ENCODE measurements at places on chromosomes 13 and 19.

DNA sequence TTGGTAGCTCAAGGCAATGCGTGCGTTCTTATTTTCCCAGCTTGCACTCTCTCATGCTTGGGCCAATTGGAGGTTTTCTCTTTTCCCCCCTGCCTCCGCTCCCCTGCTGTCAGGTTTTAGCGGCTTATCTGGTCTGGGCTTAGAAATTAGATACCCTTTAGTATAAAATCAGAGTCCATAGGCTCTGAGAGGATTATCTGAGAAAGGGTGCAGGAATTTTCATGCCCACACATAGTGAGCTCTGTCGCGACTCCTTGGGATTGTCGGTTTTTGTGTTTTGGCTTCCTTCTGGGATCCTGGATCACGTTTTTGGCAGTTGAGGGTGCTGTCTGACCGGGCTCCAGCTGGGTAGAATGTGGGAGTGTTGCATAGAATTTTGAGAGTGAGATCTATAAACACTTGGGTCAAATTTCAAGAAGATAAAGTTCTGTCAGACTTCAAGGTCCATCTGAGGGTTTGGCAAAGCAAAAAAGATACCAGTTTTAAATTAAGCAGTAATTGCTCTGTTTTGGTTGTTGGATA lies 12.4 kb downstream of the CHAF1A start:
- DNase-seq: no peak

DNA sequence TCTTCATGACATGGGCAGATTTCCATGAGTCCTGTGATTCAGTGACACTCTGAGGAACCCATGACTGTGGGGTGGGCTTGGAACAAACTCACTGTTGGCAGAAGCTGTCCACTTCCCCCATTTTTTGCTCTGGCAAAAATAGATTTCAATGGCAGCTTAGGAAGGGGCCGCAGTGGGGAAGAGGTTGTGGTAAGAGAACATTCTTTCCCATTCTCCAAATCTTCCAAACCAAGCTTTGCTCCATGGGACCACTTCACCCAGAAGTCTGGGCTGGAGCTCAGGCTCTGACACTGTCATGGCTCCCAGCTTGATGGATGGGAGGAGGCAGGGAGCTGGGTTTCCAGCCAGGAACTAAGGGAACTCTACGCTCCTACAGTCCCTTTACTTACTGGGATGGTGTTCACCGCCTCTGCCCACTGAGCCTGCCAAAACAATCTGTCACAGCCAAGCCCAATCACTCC lies 24.9 kb upstream of the MEDAG start:
- no peak for DNase-seq

GRCh38 chr13:98182589-98182988 lies 5.5 kb upstream of the RNF113B start:
- no peak for DNase-seq

GRCh38 chr19:46881092-46881491 lies 20.3 kb downstream of the ARHGAP35 start:
- no peak for DNase-seq

DNA sequence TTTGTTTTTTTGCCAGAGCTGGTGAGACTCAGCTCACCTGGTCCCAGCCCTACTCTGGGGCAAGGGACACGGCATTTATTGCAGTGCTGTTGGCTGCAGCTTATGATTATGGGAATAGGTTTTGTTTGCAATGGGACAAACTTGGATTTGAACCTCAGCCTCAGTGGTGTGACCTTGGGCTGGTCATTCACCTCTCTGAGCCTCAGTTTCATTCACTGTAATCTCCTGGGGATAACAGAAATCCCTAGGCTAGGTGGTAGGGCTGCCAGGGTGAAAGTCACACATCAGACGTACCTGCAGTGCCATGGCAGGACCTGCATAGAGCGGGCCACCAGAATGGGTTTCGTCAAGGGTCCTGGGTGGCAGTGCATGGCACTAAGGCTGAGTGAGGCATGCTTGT lies 73.7 kb upstream of the MEDAG start:
- no peak for DNase-seq

GRCh38 chr19:29876414-29876813 lies 64.6 kb downstream of the CCNE1 start:
- no peak for DNase-seq

- no peak for DNase-seq
These were observed 21.5 kb downstream of the CYP4F22 start for GRCh38 chr19:15529774-15530372.

- peak; percentile 3 for DNase-seq
These were observed 63.4 kb upstream of the MCF2L start for GRCh38 chr13:112905619-112905989.

DNA sequence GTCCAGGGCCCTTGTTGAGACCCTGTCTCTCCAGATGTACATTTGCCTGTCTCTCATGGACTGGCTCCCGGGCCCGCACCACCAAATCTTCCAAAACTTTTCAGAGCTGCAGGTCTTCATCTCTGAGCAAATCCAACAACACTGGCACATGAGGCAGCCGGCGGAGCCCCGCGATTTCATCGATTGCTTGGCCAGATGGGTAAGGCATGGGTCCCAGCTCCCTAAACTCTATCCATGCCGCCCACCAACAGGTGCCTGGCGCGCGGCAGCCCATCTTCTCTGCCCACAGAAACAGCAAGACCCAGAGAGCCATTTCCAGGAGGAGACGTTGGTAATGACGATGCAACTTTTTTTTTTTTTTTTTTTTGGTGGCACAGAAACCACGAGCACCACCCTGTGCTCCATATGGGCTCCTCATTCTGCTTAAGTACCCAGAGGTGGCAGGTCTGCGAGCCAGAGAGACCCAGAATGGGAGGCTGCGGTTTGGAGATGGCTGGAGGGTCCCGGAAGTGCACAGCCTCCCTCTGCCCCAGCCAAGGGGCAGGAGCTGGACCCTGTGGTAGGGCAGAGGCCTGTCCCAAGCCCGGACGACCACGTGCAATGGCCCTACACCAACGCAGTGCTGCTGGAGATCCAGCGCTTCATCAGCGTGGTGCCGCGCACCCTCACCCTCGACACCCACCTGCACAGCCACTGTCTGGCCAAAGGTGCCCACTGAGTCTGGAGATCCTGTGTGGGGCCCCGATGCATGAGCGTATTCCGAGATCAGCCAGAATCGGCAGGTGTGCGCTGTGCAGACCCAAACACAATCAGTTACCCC lies 22.6 kb downstream of the CYP2F1 start:
- no peak for DNase-seq

DNA sequence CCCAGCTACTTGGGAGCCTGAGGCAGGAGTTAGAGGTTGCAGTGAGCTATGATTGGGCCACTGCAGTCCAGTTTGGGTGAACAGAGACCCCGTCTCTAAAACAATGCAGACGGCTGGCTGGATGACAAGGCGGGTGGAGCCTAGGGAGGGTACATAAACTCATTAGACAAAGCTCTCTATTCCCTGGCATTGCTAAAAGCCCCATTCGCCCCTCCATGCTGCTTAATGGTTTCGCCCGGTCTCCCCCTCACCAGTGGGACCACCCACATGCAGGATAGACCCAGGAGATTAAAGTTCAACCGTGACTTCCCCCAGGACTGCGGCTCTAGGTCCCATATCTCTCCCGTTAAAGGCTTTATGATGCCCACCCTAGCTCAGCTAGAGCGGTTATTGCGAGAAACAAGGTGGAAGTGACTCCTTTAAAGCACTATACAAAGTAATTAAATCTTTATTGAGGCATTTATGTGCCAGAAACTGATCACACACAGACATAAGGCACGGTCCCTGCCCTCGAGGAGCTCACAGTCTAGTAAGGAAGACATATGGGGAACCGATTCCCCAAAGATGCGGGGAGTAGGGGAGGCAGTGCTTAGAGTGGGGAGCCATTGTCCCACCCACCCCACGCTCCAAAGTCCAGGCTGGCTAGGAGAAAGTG lies 4.9 kb downstream of the LYPD3 start:
- no peak for DNase-seq

DNA sequence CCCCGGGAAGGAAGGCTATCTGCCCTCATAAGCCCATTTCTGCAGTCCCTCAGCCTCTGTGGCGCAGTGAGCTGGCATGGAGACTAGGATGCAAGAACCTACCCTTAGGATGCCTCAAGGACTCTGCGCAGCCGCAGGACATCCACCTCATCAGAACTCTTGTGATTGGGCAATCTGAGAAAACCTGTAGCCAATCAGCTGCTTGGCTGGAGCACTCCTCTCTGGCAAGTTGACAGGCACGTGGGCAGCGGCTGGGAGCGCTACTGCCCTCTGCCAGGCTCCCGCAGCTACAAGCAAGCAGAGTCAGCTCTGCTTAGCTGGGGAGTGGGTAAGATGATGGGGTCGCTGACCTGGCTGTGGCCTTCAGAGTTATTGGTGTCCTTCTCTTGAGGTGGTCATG lies 1.5 kb upstream of the ECSIT start:
- DNase-seq: peak; percentile 64

DNA sequence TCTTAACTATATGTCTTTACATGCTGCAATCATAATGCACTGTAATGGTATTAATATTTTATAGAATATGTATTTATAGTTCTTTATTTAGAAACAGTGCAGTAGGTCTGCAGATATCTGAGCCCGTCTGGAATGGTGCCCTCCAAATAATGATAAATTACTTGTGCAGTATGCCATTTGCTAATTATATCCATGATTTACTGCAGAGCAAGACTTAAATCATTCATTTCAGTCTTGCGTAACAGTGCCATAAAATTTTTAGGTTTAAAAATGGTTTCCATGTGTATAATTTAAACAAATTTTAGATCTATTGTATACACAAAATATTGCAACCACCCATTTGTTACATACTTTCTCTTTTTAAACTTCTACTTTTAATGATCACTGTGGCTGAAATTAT lies 175.1 kb downstream of the ZNF536 start:
- no peak for DNase-seq

GRCh38 chr19:38370299-38370698 lies 4.1 kb upstream of the PSMD8 start:
- DNase-seq: no peak

- DNase-seq: no peak
These were observed 17.3 kb downstream of the DIAPH3 start for GRCh38 chr13:60146471-60146870.

- no peak for DNase-seq
These were observed 5.9 kb downstream of the CACNG7 start for GRCh38 chr19:53915000-53915399.

DNA sequence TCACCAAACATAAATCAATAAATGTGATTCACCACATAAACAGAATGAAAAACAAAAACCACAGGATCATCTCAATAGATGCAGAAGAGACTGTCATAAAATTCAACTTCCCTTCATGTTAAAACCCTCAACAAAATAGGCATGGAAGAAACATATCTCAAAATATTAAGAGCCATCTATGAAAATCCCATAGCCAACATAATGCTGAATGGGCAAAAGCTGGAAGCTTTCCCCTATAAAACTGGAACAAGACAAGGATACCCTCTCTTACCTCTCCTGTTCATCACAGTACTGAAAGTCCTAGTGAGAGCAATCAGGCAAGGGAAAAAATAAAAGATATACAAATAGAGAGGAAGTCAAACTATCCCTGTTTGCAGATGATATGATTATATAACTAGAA lies 806.1 kb upstream of the MIR17HG start:
- no peak for DNase-seq

DNA sequence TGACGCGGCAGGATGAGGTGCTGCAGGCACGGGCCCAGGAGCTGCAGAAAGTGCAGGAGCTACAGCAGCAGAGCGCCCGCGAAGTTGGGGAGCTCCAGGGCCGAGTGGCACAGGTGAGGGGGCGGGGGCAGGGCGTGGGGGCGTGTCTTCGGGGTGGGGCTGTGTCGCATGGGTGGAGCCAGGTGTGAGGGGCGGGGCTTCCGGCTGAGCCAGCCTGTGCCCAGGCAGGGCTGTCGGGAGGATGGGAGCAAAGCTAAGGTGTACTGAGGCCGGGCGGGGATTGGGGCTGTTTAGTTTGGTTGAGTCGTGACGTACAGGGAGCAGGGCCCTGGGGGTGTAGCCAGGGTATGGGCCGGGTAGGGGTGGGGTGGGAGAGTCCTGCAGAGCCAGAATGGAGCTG lies 62.3 kb downstream of the KCNC3 start:
- DNase-seq: peak; percentile 52

DNA sequence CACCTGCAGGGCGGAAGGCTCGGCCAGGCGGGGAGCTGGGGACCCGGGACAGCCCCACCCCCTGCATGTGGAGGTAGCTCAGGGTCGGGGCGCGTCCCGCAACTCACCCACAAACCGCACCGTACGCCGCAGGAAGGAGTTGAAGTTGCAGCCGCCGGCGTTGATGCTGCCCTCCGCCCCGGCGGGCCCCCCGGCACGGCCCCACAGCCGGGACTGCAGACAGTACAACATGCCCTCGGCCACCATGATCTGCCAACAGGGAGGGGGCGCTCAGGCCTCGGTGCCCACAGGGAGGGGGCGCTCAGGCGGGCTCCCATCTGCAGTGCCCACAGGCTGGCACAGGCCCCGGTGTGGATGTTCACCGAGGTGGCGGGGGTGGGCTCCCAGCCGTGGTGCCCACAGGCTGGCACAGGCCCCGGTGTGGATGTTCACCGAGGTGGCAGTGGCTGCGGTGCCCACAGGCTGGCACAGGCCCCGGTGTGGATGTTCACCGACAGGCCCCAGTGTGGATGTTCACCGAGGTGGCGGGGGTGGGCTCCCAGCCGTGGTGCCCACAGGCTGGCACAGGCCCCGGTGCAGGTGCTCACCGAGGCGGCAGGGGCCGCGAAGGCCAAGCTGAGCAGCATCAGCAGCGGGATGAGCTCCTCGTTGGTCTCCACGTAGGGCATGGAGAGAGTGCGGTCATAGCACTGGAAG lies 6.5 kb downstream of the PLPPR3 start:
- DNase-seq: no peak

DNA sequence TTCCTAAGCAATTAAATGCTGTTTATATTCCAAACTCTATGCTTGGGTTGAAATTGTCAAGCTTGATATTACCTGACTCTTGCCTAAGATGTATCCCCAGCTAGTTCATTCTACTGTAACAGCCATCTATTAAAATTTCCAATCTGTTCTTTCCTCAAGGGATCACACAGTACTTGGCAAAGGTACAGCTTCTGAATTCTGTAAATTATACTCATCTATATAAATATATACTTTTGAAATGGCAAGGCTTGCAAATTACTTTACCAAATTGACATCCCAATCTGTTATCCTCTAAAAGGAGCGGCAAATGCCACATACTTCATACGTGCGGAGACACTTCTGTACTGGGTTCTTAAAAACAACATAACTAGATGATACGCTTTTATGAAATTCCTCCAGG lies 330.2 kb downstream of the DNAJC15 start:
- no peak for DNase-seq

DNA sequence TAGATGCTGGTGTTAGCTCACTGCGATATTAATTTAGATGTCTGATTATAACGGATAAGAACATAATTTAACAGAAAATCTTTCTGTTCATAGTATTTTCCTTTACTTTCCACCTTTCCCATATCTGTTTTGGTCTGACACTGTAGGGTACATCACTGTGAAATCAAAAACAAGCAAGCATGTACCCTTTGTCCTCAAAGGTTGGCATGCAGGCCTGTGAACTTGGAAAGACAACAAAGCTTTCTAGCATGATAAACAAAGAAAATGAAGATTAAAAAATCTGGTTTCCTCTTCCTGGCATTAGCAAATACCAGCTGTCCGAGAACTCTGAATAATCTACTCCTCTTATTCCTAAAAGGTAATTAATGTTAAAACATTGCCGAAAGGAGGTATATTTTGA lies 31.6 kb downstream of the THSD1 start:
- DNase-seq: no peak
